HCT116 (cell line): ENCODE measurements at places on chromosomes 7 and 10. TPM values are rescaled to one million over a fixed set of nuclear protein-coding genes. Genes with fewer than 3 reads are reported as not detected.

DNA sequence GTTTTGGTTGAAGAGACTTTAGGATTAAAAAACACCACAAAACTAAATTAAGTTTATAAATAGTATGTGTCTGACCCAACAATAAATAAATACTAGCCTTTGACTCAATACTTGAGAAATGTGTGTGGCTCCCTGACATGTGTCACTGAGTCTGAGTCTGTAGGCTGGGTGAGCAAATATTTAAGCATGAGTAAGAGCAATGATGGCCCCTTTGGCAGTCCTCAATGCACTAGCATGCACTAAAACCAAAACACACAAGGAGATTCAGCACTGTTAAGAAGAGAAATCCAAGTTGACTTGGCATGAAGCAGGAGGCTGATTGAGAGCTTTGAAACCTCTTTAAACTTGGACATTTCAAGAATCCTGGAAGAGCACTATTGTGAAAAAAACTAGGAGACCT, 37.1 kb downstream of the CCDC71L start:
- no peak for DNase-seq

- DNase-seq: no peak
Observed at GRCh38 chr10:131571865-131572264, 260.3 kb upstream of the TCERG1L start.

DNA sequence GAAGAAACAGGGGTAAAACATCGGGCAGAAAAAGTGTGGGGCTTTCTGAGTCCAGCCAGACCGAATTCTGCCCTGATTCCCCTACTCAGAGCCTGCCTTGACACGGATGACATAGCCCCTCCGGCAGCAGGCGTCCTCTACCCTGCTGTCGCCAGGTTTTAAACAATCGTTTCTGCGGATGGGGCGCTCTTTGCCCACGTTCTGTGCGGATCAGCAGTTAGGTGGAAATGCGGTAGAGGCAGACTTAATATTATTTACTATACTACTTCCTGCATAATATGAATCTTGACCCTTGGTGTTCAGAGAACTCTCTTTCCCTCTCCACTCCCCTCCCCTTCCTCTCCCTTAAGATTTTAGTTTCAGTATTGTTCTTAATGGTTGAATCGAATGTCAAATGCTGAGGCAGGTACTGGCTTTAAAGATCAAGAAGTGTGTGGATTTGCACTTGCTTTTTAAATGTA, 2.4 kb downstream of the GATA3 start:
- no peak for DNase-seq

DNA sequence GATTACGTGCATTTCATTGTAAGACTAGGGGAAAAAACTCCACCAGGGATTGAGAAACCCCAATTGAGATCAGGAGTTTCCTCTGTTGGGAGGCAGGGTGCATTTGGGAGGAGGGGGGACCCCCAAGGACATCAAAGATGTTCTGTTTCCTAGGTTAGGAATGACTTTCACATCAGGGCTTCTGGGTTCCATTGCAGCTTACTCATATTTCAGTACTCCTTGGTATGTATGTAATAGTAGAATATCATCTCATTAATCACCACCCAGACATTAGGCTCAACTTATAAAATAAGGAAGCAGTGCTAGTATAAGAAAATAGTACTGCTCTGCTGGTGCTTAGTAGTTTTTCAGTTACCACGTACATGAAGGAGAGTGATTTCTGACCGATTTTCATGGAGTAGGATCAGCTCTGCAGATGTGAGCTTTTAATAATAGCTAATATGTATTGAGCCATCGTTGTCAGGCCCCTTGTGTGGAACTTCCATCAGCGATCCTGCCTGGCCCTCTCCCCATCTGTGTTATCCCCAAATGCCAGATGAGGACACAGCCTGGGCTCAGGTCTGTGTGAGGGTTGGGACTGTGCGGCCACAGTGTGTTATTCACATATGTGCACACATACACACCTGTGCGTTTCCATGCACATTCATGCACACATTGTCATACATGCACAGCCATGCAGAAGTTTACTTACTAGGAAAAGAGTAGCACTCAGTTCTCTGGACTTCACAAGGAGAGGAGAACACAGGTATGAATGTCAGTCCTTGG, 23.5 kb downstream of the UPP1 start:
- DNase-seq: no peak

- no peak for DNase-seq
Observed at GRCh38 chr10:106582291-106582690, 582.2 kb downstream of the SORCS1 start.

- DNase-seq: no peak
Observed at GRCh38 chr10:132520177-132520811, 17.3 kb upstream of the INPP5A start.

GRCh38 chr10:125768219-125768855, 7.3 kb downstream of the MMP21 start:
- DNase-seq: no peak

The INA gene
- not detected for total RNA-seq

The LIPM gene
- not detected for total RNA-seq

The CEP55 gene
- 63.7 TPM for total RNA-seq

The LRRC18 gene
- total RNA-seq: not detected
